ENCODE measurements at places on chromosomes 2 and 18.

DNA sequence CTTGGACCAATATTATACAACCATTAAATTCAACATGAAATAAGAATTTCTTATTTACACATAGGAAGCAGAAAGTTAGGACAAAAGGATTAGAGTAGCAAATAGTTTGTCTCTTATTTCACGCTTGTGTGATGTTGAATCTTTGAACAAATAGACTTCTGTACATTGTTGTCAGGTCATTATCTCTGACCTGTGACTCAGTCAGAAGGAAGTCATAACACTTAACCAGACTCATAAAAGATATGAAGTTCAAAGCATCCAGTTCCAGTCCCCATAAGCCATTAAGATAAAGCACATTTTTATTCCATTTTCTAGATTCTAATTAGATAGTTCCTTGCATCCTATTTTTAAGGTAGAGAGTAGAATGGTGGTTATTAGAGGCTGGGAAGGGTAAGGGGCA is 130.8 kb downstream of the UPP2 start:
- no peak for DNase-seq

DNA sequence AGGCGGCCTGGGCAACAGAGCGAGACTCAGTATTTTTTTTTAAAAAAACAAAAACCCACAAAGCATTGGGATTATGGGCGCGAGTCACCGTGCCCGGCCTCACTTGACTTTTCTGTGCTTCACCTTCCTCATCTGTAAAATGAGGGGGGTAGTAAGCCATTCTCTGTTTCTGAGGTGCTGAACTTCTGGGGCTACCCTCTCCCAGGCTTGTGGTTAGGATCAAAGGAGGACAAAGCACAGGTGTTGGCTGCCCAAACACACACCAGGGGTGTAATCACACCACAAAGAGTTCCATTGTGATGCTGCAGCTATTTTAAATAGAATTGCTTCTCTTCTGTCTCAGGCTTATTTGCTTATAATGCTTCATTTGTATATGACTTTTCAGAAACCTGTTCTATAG is 35.8 kb upstream of the INHBB start:
- DNase-seq, result no peak

DNA sequence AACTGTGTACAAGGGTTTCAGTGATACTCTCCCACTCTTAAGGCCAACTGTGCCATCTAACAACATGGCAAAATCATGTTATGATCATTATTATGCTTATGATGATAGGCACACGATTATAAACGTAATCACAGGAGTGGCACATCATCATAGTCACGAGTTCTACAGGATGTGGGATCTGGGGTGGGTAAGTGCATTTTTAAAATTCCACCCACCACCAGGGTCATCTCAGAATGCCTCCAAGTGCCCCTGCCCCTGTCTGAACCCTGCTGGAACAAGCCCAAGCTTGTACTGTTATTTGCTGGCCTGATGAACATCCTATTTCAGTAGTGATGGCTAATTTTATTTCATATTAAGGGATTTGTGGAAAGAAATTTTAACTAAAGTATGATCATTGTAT is 117.8 kb downstream of the PTPRM start:
- peak; percentile 15 for DNase-seq

DNA sequence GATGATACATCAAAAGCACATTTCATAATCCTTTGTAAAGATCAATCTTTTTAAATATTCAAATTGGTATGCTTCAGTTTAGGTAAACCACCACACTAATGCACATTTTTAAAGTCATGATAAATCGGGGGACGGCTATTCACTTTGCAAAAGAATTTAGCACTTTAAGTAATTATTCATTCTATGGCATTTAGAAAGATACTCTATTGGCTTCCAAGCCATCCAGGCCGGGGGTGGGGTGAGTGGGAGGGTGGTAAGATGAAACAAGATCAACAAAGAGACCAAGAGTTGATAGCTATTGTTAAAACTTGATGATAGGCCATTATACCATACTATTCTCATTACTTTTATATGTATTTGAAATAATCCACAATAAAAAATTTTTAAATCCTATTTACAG is 41.0 kb downstream of the EPG5 start:
- no peak for DNase-seq

DNA sequence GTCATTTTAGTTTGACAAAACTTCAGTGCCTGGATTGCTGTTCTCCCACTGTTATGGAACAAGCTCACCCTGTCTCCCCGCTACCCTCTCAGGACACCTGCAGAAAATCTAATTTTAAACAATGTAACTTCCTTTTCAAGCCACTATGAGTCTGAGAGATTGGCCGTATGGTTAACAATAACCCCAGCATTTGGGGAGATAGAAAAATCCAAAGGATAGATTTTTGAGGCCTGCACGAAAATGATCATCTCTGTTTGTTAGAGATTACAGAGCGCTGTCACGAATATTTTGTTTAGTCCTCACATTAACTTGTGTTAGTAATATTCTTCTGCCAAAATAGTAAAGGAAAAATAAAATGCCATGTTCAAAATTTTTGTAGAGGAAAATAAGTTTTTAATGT is 24.7 kb downstream of the CAB39 start:
- DNase-seq, result no peak

- DNase-seq, result peak; percentile 35
These were observed 5.2 kb upstream of the NCAPH start for GRCh38 chr2:96330407-96330806.

- no peak for DNase-seq
These were observed 35.6 kb upstream of the LPIN1 start for GRCh38 chr2:11710632-11711353.

- DNase-seq, result no peak
These were observed 108.2 kb upstream of the KLHL14 start for GRCh38 chr18:32881009-32881408.

- no peak for DNase-seq
These were observed 19.7 kb upstream of the NYAP2 start for GRCh38 chr2:225379856-225380255.

DNA sequence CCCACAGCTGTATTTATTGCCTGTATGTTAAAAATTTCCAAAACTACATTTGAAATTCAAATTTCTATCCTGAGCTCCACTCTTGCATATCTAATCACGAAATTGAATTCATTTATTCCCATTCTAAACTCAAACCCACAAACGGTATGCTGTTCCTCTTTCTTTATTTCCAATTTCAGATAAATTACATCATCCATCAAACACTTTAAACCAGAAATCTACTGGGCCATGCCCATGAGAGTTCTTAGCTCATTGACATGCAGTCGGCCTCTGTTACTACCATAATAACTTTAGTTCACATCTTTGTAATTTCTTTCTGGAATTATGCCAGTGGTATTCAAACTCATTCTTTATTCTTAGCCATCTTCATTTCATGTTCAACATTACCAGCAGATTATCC is 100.3 kb downstream of the COL3A1 start:
- no peak for DNase-seq

GRCh38 chr2:207338220-207338607 is 172.5 kb upstream of the KLF7 start:
- no peak for DNase-seq

- no peak for DNase-seq
These were observed 25.4 kb upstream of the RHOB start for GRCh38 chr2:20421336-20421987.

- no peak for DNase-seq
These were observed 177.7 kb upstream of the LRRTM1 start for GRCh38 chr2:80482276-80482675.

DNA sequence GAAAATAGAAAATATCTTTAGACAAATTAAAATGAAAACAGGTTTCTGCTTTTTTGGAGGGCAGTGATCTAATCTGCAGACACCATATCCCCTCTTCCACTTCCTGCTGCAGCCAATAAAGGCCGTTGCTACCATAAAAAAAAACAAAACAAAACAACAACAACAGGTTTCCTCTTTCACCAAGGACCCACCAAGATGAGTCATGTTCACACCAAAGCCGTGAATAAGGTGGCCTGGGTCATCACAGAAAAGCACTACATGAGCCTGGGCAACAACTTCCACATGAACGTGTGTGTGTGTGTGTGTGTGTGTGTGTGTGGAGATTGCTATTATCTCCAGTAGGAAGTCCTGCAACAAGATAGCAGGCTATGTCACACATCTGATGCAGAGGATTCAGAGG is 24.8 kb upstream of the TFCP2L1 start:
- DNase-seq, result no peak

- DNase-seq, result no peak
These were observed 100.6 kb downstream of the DYM start for GRCh38 chr18:49359732-49360444.

- DNase-seq, result no peak
These were observed 318.9 kb upstream of the ACVR2A start for GRCh38 chr2:147525819-147526489.

GRCh38 chr2:25281941-25282340 is 59.8 kb downstream of the DNMT3A start:
- no peak for DNase-seq

DNA sequence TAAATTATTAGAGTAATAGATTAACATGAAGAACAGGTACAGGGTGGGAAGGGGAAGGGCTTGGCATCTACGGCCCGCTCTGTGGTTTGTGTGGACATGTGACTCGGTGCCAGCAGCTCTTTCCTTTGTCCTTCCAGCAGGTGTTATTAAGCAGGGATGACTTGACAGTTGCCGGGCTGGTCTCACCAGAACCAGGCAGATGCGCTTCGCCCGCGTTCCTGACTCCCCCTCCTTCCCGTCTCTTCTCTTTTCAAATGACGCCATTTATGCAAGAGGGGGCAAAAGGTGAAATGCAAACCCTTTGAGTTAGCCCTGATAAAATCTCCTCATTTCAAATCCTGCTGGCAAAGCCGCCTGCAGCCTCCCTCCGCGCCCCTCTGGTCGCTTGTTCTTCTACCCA is 38.9 kb upstream of the MGAT4A start:
- DNase-seq, result no peak

GRCh38 chr2:48198371-48198770 is 292.1 kb upstream of the FBXO11 start:
- DNase-seq, result no peak

DNA sequence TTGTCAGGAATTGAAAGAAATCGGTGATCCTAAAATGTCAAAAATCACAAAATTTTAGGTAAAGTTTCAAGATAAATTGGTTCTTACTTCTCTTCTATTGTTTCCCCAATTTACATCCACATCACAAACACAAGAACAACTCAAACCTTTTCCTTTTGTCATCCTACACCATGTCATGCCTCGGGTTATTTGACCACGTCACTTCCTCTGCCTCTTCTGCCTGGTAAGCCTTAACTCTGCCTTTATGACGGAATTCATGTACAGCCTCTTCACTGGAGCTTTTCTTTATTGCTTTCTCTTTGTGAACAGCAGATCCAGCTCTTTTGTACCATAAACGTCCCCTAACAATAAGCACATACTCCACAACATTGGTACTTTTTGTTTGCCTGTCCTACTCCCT is 258.0 kb downstream of the DPP10 start:
- no peak for DNase-seq

GRCh38 chr18:51437280-51438271 is 240.1 kb upstream of the MEX3C start:
- no peak for DNase-seq

- DNase-seq, result no peak
These were observed 232.7 kb downstream of the BCL11A start for GRCh38 chr2:60320724-60321123.

- DNase-seq, result no peak
These were observed 17.0 kb downstream of the ARHGAP28 start for GRCh38 chr18:6746386-6746960.

- DNase-seq, result no peak
These were observed 414.8 kb upstream of the HS6ST1 start for GRCh38 chr2:128733450-128733849.

DNA sequence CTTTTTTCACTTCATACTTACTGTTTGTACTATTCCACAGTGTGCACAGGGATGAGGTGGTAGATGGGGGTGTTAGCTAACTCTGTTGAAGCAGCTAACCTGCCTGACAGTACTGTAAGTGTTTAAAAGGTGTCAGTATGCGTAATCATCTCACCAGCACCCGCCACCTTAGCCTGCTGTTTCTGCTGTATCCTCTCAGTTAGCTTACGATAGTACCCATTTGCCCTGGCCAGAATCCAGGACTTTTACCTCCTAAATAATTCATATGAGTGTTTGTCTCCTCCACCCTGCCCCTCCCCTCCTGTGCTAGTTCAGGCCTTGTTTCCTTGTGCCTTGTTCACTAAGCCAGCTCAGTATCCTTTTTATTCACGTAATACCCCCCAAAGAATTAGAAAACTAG is 34.2 kb downstream of the TRAPPC12 start:
- no peak for DNase-seq

- no peak for DNase-seq
These were observed 72.6 kb upstream of the STPG4 start for GRCh38 chr2:47227532-47228279.

GRCh38 chr18:44541159-44541558 is 139.5 kb upstream of the SETBP1 start:
- DNase-seq, result no peak

- no peak for DNase-seq
These were observed 95.4 kb downstream of the HAUS1 start for GRCh38 chr18:46199515-46200147.

DNA sequence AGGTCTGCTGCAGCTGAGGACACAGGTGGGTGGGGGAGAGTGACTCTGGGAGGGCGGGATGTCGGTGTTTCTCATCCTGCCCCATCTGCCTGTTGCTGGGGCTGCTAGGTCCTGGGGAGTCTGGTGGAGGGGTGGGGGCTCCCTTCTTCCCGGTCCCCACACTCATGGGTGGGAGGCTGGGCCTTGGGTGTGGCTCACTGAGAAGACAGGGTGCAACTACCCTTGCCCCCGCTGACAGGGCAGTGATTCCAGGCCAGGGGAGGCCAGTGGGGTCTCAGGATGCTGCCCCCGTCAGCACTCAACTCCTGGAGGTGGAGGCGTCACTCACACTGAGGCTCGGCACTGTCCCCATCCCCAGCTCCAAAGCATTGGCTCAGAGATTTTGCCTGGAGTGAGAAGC is 7.7 kb upstream of the NFATC1 start:
- DNase-seq, result no peak

DNA sequence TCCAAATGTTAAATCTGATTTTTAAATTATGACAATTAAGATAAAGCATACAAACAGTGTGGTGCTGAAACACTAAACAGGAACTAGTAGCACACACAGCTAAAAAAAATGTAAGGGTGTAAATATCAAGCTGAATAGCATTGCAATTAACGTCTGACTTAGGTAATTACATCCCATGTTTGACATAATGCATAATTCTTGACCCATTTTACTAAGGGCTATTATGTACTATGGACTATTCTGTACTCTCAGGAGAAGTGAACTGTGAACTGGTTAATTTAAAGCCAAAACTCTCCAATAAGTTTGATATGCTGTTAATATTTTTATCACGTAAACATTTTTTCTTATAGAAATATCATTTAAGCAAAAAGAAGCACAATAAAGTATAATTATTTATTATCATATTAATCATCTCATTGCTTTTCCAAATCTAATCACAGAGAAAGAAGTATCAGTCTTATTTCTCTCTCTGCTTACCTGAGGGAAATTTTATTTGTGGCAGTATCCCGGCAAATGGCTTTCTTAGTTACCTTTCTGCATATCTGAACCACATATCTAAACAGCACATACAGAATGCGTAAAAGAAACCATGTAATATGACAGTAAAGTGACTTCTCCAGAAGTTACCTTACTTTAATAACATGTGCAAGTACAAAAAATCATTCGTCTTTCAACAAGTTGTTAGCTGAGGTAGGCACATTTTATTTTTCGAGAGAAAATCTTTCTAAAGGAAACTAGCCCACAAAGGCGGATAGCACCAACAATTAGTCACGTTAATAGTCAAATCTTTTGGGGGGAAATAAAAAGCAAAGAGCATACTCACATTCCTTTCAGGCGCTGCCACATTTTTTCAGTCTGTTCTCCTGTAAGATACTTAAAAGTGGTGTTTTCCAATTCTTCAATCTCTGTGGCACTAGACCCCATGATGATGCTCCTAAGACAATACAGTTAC is 94.9 kb upstream of the PDE1A start:
- no peak for DNase-seq

Measured in keratinocyte (primary cell).